ENCODE measurements at places on chromosomes 4 and X. TPM values are rescaled to one million over a fixed set of nuclear protein-coding genes. Genes with fewer than 3 reads are reported as not detected.

ACE2 gene
- not detected for total RNA-seq

CT45A10 gene
- not detected for total RNA-seq

GAGE12F gene
- total RNA-seq = not detected

NUP54 gene
- total RNA-seq = 43.4 TPM

MPP1 gene
- 12.7 TPM for total RNA-seq

PDGFRA gene
- total RNA-seq = 14.1 TPM

SHROOM3 gene
- 1.9 TPM for total RNA-seq

APBB2 gene
- total RNA-seq = 117 TPM

CABS1 gene
- total RNA-seq = not detected

TAF7L gene
- total RNA-seq = 0.25 TPM

FAM9C gene
- total RNA-seq = not detected

Measured in glutamatergic neuron (in vitro differentiated cells).